ENCODE measurements at places on chromosomes 1 and 21.

DNA sequence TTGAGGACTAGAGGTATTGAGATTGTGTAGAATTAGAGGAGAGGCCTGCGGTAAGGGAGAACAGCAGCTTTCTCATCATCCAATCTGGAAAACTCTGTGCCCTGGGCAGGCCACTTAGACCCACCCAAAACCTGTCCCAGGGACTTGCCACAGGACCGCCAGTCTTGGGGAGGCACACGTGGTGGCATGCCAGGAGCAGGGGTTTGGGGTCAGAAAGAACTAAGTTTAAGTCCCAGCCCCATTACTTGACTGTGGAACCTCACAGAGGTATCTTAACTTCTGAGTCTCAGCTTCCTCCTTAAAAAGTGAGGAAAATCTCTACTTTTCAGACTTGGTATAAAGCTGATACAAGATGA, 356.6 kb downstream of the HHAT start:
- DNase-seq = no peak

DNA sequence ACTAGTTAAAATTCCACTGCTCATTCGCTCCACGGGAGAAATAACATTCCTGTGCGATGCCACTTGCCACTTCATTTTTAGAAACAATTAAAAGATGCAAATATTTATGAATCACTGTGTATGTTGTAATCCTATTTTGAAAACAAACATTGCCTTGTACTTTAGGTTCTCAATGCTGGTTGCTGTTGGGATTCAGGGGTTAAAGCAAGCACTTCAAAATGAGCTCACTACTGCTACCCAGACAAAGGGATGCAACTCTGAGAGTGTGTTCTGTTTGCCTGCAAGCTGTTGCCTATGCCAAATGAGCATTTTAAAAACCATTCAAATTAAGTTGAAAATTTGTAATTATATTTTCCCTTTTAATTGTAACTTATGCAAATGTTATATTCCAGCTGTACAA, 87.5 kb downstream of the RWDD3 start:
- no peak for DNase-seq

GRCh38 chr1:34924759-34925555, 4.5 kb downstream of the DLGAP3 start:
- DNase-seq = peak; percentile 19

DNA sequence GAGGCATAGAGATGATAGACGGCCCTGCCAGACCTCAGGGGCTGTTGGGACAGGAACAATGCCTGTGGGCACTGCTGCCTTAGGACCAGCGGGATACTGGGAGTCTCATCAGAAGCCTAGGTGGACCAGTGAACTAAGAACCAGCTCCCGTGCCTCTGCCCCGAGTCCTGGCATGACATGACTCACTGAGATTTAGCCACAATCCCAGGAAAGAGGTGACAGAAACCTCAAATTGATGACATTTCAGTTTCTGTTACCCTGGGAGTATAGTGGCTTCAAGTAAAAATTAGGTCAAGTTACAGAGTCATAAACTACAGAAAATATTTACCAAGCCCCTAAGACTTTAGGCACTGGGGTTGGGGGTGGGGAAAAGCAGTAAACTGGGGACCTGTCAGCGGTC, 74.6 kb upstream of the GADD45A start:
- DNase-seq = no peak

DNA sequence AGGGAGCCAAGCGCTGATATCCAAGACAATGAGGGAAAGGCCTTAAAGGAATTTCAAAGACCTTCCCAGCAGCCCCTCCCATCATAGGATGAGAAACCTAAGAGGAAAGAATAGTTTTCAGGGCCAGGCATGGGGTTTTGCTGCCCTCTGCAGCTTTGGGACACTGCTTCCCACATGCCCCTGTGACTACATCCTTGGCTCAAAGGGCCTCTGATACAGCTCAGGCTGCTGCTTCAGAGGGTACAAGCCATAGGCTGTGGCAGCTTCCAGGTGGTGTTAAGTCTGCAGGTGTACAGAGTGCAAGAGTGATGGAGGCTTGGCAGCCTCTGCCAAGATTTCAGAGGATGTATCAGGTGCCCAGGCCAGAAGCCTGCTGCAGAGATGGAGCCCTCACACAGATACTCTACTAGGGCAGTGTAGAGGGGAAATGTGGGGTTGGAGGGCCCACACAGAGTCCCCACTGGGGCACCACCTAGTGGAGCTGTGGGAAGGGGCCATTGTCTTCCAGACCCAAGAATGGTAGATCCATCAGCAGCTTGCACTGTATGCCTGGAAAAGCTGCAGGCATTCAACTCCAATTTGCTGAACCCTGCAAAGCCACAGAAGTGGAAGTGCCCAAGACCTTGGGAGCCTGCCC, 125.8 kb downstream of the SLC45A1 start:
- no peak for DNase-seq

DNA sequence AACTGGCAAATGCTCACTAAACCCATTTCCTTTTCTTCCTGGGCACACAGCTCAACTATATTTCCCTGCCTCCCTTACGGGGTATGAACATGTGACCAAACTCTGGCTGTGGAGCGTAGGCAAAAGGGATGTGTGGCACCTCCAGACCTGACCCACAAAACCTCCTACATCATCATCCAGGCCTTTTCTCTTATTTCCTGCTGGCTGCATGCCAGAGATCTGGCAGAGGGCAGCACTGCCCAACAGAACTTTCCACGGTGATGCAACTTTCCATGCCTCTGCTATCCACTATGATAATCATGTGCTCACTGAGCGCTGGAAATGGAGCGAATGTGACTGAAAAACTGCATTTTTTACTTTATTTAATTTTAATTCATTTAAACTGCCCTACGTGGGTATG, 99.6 kb upstream of the CACNA1E start:
- DNase-seq = no peak

DNA sequence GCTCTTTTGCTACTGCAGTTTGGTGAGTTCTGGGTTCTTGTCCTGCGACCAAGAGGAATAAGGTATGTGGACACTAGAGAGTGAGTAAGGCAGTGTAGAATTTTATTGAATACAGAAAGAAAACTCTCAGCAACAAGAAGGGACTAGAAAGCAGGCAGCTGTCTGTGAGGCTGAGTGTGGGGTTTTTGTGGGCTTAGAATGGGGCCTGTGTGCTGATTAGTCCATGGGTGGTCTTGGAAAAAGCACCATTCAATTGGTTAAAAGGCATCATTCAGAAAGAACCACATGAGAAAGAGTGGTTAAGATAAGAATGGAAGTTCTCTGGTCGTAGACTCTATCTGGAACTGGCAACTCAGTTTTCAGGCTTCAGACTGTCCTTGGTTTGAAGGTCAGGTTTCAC, 298.8 kb downstream of the TGFB2 start:
- no peak for DNase-seq

DNA sequence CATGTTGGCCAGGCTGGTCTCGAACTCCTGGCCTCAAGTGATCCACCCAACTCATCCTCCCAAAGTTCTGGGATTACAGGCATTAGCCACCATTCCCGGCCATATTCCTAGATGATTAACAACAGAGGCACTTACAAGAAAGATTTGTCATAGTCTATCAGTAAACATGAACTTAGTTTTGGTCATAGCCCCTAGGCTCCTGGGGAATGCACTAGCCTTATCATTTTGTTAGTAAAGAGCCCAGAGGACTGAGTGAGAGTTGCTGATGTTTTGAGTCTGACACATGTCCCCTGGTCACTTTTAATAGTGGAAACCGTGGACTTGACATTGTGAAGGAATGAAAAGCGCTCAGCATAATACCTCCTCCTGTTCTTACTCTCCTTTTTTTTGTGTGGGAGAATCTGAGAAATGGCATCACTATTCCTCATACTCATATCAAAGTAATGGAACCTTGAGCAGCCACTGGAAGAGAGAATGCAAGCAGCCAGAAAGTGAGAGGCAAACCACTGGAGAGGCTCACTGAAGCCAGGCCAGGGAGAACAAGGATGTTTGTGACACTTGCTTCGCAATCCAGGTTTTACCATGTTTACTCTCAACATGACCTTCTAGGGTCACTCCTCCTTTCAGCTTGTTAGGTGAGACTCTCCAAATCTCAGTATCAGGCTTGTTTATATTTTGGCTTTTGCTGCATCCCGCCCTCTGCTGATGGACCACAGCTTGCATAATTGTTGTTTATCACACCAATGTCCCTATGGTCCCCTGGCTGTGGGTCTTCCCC, 14.8 kb downstream of the ATP1B1 start:
- no peak for DNase-seq

DNA sequence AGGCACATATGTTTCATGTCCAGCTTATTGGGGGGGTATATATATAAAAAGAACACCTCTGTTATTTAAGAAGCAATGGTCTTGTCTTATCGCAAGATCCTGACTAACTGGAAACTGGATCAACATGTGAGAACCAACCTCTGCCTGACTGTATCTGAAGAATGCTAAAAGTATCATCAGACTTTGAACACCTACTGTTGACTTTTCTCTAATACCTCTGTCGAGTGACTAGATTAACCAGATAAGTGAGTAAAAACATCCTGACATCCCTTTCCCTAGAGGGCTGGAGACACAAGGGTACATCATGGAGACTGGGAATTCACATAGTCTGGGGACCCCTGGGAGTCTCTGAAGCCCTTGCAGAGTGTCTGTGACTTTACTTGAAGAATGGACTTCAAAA, 26.3 kb upstream of the PIGC start:
- DNase-seq = no peak
